ENCODE measurements at places on chromosomes 1 and 21.

DNA sequence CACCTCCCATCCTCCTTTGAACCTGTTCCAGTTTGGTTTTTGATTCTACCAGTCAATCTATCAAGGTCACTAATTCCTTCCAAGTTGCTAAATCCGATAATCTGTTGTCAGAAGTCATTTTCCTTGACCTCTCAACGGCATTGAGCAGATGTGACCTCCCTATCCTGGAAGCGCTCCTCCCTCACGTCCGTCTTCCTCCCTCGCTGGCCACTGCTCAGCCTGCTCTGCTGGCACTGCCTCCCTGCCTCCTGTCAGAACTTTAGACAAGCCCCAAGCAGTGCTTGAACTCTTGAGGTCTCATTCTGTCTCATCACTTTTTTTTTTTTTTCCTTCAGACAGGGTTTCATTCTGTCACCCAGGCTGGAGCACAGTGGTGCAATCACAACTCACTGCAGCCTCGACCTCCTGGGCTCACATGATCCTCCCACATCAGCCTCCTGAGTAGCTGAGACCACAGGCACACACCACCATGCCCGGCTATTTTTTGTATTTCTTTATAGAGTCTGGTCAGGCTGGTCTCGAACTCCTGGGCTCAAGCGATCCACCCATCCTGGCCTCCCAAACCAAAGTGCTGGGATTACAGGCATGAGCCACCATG is 4.4 kb upstream of the ACOT7 start:
- DNase-seq = no peak

DNA sequence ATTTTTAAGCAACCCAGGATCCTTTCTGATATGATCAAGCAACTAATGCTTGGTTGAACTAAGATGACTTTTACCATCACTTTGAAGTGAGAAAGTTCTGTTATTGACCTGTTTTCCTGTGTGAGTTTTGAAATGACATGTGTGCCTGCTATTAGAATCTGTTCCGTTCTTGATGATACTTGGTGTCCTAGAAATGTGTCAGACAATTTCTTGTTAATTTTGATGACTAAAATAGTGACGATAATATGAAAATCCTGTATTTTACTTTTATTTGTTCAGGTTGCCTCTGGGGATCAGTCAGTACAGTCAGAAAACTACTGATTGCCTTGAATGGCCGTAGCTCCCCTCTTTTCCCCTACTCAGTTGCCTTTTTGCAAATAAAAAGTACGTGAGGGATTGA is 228.0 kb downstream of the RYR2 start:
- DNase-seq = no peak

DNA sequence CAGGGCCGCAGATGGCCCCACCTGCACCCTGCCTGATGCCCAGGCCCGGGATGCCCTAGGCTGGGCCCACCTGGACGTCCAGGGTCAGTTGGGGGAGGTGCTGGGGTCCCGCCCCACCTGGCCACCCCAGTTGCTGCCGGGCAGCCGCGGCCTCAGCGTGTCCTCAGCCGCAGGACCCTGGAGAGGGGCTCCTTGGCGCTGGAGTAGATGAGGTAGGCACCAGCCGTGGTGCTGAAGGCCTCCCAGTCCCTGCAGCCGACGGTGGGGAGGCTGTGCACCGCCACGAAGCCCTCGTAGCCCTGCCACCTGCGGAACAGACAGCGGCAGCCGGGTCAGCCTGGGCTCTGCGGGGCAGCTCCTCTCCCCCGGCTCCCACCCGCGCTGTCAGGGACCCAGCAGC is 40.4 kb downstream of the KRTAP10-1 start:
- no peak for DNase-seq

GRCh38 chr1:201625226-201625761 is 86.4 kb downstream of the NAV1 start:
- no peak for DNase-seq

- no peak for DNase-seq
These were observed 843.8 kb downstream of the USP25 start for GRCh38 chr21:16573578-16573977.

GRCh38 chr1:209641832-209642172 is 10.4 kb downstream of the LAMB3 start:
- no peak for DNase-seq

DNA sequence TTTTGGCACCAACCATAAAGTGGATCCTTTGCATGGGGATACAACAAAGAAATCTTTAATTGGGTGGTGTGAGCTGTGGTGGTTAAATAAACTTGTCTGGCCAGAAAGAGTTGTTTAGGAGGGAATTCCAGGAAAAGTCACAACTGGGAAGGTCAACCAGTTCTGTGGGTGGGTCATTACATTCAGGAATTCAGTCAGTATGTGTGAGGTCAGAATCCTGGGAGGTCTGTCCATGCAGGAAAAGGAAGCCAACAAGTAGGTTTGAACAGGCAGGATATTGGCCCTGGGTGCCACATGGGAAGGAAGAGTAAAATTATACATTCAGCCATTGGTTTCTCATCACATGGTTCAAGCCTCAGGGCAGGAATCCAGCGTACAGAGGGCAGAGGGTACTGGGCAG is 162.3 kb upstream of the ADAMTS5 start:
- no peak for DNase-seq

DNA sequence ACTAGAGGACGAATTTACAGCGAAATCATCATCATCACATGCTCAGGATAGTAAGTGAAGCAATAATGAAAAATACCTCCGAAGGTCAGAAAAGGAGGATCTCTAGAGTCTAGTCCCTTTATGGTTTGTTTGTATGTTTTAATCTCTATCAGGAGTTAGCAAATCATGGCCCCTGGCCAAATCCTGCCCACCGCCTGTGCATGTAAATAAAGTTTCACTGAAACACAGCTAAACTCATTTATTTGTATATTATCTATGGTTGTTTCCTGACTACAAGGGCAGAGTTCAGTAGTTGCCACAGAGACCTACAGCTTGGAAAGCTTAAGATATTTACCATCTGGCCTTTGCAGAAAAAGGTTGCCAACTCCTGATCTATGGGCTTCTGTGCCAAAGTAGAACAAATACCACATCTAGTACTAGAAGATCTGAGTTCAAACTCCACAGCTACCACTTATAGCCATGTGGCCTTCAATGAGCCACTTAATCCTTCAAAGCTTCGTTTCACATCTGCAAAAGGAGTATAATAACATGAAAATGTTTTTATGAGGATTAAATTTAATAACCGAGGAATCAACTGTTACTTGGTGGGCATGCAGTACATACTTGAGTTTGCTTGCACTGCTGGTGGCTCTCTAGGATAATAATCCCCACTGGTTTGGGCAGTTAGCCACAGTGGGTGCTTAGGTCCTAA is 94.0 kb upstream of the KIF26B start:
- DNase-seq = no peak

- peak; percentile 64 for DNase-seq
These were observed 84.8 kb upstream of the CACNA1E start for GRCh38 chr1:181398544-181398943.

Data from MM.1S (cell line).